Natural killer cell (primary cell): ENCODE measurements at places on chromosomes 5 and 9. TPM values are rescaled to one million over a fixed set of nuclear protein-coding genes. Genes with fewer than 3 reads are reported as not detected.

DNA sequence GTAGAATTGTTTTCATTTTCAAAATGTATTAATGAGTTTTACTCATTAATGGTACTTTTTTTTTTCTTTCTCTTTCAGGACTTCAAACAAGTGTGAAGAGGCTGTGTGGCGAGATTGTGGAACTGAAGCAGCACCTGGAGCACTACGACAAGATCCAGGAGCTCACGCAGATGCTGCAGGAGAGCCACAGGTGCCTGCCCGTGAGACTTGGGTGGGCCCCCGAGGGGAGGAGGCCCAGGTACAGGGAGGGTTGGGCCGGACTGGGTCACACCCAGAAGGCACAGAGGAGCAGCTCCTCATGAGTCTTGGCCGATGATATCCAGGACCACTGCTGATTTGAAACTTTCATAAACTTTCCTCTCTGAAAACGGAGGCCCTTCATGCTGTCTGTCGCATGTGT lies 35.6 kb downstream of the CEP72 start:
- H3K36me3 ChIP-seq: peaks cover 4% of the 10 kb centered on the region
- H3K4me3 ChIP-seq: no peak overlapping the region
- no peaks in the 10 kb centered on the region for H3K27me3 ChIP-seq
- peak overlapping the region; percentile 45 for H3K27ac ChIP-seq

DNA sequence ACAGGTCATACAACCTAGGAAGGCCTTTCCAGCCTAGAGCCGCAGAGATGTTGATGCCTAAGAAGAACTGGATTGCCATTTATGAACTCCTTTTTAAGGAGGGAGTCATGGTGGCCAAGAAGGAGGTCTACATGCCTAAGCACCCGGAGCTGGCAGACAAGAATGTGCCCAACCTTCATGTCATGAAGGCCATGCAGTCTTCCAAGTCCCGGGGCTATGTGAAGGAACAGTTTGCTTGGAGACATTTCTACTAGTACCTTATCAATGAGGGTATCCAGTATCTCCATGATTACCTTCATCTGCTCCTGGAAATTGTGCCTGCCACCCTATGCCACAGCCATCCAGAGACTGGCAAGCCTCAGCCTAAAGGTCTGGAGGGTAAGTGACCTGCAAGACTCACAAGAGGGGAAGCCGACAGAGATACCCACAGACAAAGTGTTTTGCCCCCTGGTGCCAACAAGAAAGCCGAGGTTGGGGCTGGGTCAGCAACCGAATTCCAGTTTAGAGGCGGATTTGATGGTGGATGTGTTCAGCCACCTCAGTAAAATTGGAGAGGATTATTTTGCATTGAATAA lies 11.2 kb upstream of the CDKN2AIPNL start:
- no peak overlapping the region for H3K4me3 ChIP-seq
- H3K4me1 ChIP-seq: no peaks in the 10 kb centered on the region
- H3K27ac ChIP-seq: no peak overlapping the region
- no peak for DNase-seq
- H3K36me3 ChIP-seq: no peaks in the 10 kb centered on the region
- H3K27me3 ChIP-seq: no peaks in the 10 kb centered on the region

- H3K4me3 ChIP-seq: no peak overlapping the region
- peaks cover 13% of the 10 kb centered on the region for H3K36me3 ChIP-seq
- peaks cover 5% of the 10 kb centered on the region for H3K4me1 ChIP-seq
- H3K27ac ChIP-seq: no peak overlapping the region
Observed at GRCh38 chr5:150057511-150057910, 28.8 kb downstream of the CSF1R start.

Gene CCL21
- total RNA-seq: not detected

Gene RNF208
- total RNA-seq: 1.6 TPM

DNA sequence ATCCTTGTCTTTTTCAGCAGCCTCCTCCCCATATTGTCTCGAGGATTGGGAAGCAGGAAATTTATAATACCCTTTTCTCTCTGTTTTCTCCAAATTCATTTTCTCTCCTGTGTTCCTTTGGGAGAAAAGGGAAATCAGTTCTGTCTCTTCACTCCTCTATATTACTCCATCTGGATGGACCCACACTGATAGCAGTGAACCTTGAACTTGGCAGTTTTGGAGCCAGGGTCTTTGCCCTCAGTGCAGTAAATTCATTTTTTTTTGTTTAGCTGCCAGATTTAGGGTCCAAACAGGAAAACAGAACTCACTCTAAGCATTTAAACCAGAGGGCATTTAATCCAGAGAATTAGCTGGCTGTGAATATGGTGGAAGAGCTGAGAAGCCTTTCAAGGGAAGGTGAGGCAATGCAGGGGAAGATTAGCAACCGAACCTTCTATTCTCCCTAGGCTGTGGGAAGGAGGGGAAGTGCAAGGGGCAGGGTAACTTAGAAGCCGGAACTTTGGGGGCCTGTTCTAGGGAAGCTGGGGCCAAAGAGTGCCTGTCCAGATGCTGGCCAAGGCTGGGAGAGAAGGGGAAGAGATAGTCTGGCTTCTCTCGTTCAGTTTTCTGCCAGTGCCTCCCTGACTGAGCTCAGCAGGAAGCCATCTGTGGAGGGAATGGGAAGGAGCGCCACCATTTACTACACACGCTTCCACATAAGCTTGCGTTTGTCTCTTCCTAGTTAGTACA lies 16.3 kb upstream of the NPR2 start:
- no peaks in the 10 kb centered on the region for H3K27me3 ChIP-seq
- no peak overlapping the region for H3K27ac ChIP-seq
- H3K4me3 ChIP-seq: no peak overlapping the region
- H3K36me3 ChIP-seq: no peaks in the 10 kb centered on the region
- H3K4me1 ChIP-seq: no peaks in the 10 kb centered on the region
- no peak for DNase-seq

GRCh38 chr9:93225417-93225816 lies 41.5 kb downstream of the WNK2 start:
- H3K27me3 ChIP-seq: peaks cover 22% of the 10 kb centered on the region
- no peak overlapping the region for H3K4me3 ChIP-seq
- peaks cover 6% of the 10 kb centered on the region for H3K4me1 ChIP-seq
- H3K36me3 ChIP-seq: no peaks in the 10 kb centered on the region
- DNase-seq: no peak

Gene LHX3
- total RNA-seq: not detected

DNA sequence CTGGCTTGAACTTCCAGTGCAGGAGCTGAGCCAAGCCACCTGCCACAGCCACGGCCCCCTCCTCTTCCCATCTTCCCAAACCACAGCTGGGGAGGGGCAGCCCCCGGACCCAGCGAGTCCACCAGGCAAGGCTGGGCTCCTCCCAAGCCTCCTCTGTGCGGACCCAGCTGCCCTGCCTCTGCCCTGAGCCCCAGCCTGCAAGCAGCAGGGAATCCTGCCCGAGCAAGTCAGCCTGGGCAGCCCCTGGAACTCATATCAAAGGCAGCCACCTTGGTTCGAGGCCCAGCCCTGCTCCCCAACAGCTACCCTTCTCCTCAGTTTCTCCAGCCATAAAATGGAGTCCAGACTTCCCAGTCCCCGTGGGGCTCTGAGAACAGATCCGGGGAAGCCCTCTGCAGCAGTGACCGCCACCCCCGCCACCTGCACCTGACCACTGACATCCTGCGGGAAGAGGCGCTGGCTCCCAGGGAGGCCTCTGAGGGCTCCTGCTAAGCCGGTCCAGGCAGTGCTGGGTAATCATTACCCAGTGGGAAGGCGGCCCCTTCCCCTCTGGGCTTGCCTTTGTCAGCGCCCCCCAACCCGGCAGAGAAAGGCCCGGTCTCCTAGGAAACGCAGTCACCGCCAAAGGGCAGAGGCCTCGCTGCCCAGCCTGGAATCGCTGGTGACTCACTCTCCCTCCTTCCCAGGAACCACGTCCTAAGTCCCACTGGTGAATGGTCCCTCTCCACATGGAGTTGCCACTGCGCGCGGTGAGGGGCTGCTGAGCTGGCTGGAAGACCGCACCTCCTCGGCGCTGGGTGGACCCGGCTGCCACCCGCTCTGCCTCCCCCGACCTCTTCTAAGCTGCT lies 1.5 kb downstream of the VAV2 start:
- peaks cover 11% of the 10 kb centered on the region for H3K27me3 ChIP-seq
- no peak overlapping the region for H3K27ac ChIP-seq
- no peak for DNase-seq
- peaks cover 33% of the 10 kb centered on the region for H3K4me1 ChIP-seq
- H3K4me3 ChIP-seq: peak overlapping the region; percentile 21
- H3K36me3 ChIP-seq: no peaks in the 10 kb centered on the region

- H3K27ac ChIP-seq: no peak overlapping the region
- no peaks in the 10 kb centered on the region for H3K36me3 ChIP-seq
- DNase-seq: no peak
- no peaks in the 10 kb centered on the region for H3K4me1 ChIP-seq
- H3K27me3 ChIP-seq: no peaks in the 10 kb centered on the region
- H3K4me3 ChIP-seq: no peak overlapping the region
Observed at GRCh38 chr5:141787376-141787775, 90.8 kb downstream of the PCDH1 start.

GRCh38 chr9:22649384-22649783 lies 202.8 kb downstream of the DMRTA1 start:
- H3K4me1 ChIP-seq: no peaks in the 10 kb centered on the region
- no peak overlapping the region for H3K4me3 ChIP-seq
- no peak overlapping the region for H3K27ac ChIP-seq
- no peaks in the 10 kb centered on the region for H3K27me3 ChIP-seq

- H3K4me3 ChIP-seq: no peak overlapping the region
- no peaks in the 10 kb centered on the region for H3K36me3 ChIP-seq
- peak; percentile 25 for DNase-seq
- H3K27me3 ChIP-seq: no peaks in the 10 kb centered on the region
Observed at GRCh38 chr5:5886812-5887486, 464.5 kb downstream of the ICE1 start.

GRCh38 chr9:134066913-134067851 lies 644 bp downstream of the BRD3 start:
- peak; percentile 82 for DNase-seq
- H3K4me3 ChIP-seq: peak overlapping the region; percentile 64
- no peaks in the 10 kb centered on the region for H3K36me3 ChIP-seq
- peak overlapping the region; percentile 48 for H3K27ac ChIP-seq
- H3K27me3 ChIP-seq: peaks cover 5% of the 10 kb centered on the region

DNA sequence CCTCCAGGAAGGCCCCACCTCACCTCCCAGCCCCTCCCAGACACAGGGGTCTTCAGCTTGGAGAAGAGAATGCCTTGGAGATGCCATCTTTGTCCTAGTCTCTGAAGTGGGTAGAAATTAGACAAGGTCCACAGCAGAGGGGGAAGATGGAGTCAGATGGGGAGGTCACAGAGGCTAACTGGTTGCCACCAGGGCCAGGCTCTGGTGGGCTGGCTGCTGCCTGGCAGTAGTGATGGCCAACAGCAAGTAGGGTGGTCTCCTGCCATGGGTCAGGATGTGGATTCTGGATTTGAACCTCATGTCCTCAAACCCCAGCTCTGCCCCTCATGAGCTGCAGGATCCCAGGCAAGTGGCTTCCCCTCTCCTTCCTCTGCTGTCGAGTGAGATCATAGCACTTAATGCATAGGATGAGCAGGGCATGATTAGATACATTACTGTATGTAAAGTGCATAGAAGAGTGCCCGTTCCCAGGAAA lies 38.7 kb upstream of the NEK6 start:
- peaks cover 90% of the 10 kb centered on the region for H3K4me1 ChIP-seq
- no peaks in the 10 kb centered on the region for H3K27me3 ChIP-seq
- H3K4me3 ChIP-seq: no peak overlapping the region
- H3K36me3 ChIP-seq: no peaks in the 10 kb centered on the region
- peak overlapping the region; percentile 44 for H3K27ac ChIP-seq
- DNase-seq: no peak

DNA sequence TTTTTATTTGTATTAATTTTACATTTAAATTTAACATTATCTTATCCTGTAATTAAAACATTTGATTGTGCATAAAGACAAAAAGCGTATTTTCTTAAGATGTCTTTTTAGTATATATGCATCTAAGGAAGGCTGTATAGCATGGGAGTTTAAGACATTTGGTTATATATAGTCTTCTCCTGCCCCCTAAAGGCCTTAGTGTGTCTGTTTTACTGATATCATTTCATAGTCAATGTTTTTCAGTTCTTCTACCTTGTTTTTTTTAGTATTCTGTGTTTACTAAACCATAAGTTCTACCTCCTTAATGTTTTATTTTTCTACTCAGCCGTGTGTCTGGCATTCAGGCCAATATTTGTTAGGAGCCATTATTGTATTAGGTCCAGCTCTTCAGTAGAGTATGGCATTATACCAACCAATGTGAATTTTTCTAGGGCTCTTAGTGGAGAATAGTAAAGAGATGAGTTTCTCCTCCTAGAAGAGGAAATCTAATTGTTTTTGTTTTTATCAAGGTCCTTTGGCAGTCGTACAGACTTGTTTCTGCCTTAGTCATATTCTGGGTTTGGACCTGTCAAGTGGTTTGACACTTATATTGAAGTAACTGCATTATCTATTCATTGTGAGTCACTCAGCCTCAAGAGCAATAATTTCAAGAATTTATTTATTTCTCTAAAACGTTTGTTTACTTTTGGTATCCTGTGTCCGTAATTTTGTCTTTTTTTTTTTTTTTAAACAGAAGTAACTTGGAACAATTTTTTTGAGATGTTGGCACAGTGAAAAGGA lies 74.8 kb downstream of the SLF1 start:
- H3K27me3 ChIP-seq: no peaks in the 10 kb centered on the region
- no peak overlapping the region for H3K4me3 ChIP-seq
- H3K36me3 ChIP-seq: peaks cover 28% of the 10 kb centered on the region
- peak; percentile 67 for DNase-seq

DNA sequence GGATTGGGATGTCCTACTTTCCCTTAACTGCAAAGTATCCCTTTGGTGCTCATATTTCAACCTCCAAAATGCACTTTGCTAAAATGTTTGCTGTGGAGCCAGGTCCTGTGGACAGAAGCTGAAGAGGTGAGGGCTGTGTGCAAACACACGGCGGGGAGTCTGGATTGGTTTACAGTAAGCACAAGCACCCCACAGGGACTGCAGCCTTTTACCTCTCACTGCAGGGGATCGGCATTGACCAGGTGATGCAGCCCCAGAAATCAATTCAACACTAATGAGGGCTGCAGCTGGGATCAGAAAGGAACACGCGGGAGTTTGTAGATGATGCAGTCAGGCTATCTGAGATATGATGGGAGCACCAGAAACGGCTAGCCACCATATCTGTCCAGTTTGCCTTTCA lies 450.9 kb downstream of the CCDC171 start:
- H3K27ac ChIP-seq: no peak overlapping the region
- no peaks in the 10 kb centered on the region for H3K4me1 ChIP-seq
- H3K27me3 ChIP-seq: no peaks in the 10 kb centered on the region

Gene EGR1
- 52.1 TPM for total RNA-seq

- no peaks in the 10 kb centered on the region for H3K36me3 ChIP-seq
- H3K4me3 ChIP-seq: no peak overlapping the region
- H3K27ac ChIP-seq: no peak overlapping the region
Observed at GRCh38 chr5:176171171-176171760, 67.0 kb upstream of the SIMC1 start.

DNA sequence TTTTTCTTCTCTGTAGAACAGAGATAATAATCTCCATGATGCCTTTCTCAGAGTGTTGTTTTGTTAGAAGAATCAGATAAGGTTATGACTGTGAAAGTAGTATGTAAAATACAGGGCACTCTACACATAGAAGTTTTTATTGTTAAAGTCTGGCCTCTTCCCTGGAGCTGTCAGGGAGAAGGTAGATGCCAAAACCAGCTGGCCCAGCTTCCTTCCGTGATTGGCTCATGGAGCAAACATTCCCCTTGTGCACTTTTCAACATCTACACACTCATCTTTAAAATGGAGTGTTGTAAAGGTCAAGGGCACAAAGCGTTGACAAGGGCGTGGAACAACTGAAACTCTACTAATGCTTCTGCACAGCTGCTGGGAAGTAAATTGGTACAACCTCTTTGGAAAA lies 7.4 kb upstream of the RNF183 start:
- H3K4me3 ChIP-seq: no peak overlapping the region
- no peak for DNase-seq
- H3K4me1 ChIP-seq: no peaks in the 10 kb centered on the region
- no peak overlapping the region for H3K27ac ChIP-seq
